Activated T-helper 17 cell treated with anti-CD3 and anti-CD28 coated beads, Interleukin-2, amount 50 U/mL, for 72 hours (primary cell): ENCODE measurements at places on chromosomes 11 and 22.

GRCh38 chr22:48084041-48084728 is 1321.7 kb downstream of the TBC1D22A start:
- no peak for ATAC-seq

DNA sequence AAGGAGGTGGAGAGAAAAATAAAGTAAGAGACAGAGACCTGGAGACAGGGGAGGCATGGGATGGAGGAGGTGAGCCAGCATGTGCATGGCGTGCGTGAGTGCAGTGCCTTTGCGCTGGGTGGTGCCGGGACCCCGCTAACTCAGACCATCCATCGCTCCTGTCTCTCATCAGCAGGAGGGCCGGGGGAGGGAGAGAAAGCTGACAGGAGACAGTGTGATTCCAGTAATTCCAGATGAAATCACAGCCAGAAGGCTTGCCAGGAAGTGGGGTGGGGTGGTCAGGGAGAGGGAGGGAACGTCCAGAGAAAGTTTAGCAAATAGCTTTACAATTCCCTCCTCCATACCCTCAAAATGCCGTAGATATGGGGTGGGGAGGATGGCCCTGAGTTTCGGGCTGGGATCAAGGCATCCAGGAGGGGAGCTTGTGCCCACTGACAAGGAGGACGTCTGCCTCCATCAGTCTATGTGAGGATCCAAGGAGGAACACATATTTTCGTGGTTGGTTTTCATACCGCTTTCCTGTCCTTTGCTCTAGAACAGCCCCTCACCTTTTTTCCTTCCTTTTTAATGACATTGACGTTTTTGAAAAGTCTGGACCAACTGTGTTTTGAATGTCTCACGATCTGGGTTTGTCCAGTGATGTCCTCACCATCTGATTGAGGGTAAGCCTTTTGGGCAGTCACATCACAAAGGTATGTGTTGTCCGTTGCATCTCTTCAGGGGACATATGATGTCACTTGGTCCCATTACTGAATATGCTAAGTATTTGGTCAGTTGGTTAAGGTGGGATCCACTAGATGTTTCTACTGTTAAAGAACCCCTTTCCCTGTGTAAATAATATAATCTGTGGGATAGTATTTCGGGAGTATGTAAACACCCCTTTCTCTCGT is 567.3 kb downstream of the MIAT start:
- ATAC-seq = no peak

GRCh38 chr11:1693327-1694063 is 3.5 kb upstream of the KRTAP5-6 start:
- ATAC-seq = peak; percentile 51

DNA sequence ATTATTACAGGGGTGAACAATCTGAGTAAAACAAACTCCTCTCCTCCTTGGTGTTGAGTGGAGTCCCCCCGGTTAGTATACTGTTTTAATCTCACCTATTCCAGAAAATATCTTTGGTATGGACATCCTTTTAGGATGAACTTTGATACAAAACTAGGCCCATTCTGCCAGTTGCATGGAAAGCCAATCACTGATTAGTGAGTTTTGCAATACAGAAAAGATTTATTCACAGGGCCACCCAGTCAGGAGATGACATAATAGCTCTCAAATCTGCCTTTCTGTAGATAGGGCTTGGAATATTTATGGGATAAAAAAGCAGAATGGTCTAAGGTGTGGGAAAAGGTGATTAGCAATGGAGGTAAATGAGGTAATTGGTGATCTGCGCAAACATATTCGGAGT is 30.3 kb upstream of the SLC22A25 start:
- no peak for ATAC-seq

DNA sequence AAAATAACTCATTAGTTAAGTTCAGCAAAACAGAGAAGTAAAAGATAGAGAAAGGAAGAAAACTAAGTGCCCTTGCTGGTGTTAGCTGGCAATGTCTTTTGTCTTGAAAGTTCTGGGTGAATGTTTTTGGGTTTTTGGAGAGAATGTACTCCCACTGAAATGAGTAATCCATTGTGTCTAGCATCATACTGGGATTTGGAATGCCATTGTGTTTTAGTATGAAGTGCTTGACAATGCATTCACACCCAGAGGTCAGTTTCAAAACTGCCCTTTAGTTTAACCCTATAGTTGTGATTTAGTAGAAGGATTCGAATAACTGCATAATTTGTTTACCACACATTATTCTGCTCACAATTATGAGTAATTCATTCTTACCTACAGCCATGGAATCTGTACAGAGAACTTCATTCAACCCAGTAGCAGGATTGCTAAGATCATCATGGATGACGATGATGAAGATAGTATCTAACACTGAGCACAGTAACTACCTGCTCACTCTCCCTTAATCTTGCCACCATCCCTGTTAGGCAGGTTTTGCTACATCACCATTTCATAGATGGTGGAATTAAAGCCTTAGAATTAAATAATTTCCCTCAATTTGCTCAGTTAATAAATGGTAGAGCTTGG is 33.9 kb downstream of the MAML2 start:
- ATAC-seq = peak; percentile 48

DNA sequence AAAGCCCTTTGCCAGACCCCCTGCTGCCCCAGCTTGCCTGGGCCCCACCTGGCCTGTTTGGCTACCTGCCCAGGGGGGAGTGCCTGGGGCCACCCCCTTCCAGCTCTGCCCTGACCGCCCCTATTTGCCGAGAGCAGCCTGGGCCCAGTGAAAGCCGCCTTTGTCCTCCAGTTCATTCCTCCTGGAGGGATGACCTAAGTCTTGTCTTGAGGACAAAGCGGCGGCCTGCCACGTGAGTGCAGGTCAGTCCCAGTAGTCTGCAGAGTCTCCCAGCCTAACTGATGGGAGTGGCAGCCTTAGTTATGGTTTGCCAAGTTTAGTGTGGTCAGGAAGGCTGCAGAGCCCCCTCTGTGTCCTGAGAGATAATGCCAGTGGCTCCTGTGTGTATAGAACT is 115.9 kb upstream of the CRYBB3 start:
- ATAC-seq = no peak

- no peak for ATAC-seq
Observed at GRCh38 chr22:46900549-46900948, 138.1 kb downstream of the TBC1D22A start.

- ATAC-seq = no peak
Observed at GRCh38 chr11:134714021-134714656, 302.1 kb upstream of the B3GAT1 start.

DNA sequence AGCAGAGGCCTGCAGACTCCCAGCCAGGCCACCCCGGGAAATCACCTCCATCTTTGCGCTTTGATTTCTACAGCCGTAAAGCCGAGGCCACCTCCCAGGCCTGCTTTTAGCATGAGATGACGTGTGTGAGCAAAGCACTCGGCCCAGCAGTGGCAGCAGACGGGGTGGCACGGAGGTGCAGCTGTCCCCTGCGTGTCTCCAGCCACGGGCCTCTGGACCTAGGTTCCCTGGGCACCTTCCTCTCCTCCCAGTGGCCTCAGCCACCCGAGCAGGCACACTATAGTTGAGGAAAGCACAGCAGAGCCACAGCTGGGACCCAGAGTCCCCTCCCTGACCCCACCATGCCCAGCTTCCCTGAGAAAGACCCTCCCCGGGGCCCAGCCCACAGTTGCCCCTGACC is 15.9 kb downstream of the GNAZ start:
- no peak for ATAC-seq

DNA sequence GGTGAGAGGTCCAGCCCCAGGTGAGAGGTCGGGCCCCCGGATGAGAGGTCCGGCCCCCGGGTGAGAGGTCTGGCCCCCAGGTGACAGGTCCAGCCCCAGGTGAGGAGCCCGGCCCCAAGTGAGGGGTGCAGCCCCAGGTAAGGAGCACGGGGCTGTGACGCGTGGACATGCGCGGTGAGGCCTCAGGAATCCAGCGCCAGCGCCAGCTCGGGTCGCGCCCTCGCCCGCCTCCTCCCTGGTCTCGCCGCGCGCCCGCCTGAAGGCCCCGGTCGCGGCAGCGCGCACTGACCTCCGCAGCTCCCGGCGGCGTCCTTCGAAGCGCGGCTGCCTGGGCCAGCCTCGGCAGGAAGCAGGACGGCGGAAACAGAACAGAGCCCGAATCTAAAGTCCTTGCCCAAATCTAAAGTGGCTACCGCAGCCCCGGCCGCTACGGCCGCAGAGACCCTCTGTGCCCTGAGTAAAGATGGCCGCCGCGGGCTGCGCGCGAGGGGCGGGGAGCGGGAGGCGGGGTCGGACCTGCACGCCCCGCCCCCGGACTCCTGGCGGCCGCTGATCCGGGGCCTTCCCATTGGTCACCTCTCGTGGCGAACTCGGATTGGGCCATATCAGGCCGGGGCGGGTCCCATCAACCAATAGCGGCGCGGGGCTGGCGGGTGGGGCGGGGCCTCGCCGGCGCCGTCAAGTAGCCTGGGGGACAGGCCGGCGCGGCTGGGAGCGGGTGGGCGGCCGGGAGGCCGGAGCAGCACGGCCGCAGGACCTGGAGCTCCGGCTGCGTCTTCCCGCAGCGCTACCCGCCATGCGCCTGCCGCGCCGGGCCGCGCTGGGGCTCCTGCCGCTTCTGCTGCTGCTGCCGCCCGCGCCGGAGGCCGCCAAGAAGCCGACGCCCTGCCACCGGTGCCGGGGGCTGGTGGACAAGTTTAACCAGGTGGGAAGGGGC is at the start of the genes ALG12 and CRELD2:
ALG12 (minus strand) TSS at position 465 of the 937 bp plus-strand sequence. CDS start 4,673 bp downstream, outside the sequence.
CRELD2 (plus strand) TSS at position 661 of the 937 bp plus-strand sequence; CDS start at position 797, 136 bp downstream.
- peak; percentile 98 for ATAC-seq

- ATAC-seq = peak; percentile 24
Observed at GRCh38 chr11:60924906-60925853, 920 bp downstream of the TMEM132A start.

GRCh38 chr11:35257281-35257680 is 118.3 kb downstream of the CD44 start:
- ATAC-seq = peak; percentile 90

- peak; percentile 43 for ATAC-seq
Observed at GRCh38 chr11:19241260-19242178, 774 bp upstream of the E2F8 start.

- no peak for ATAC-seq
Observed at GRCh38 chr22:19152942-19153883, 3.1 kb upstream of the GSC2 start.

GRCh38 chr11:111792955-111793500 is 26.8 kb upstream of the PPP2R1B start:
- ATAC-seq = no peak

- no peak for ATAC-seq
Observed at GRCh38 chr22:31870890-31871289, 73.4 kb upstream of the YWHAH start.

DNA sequence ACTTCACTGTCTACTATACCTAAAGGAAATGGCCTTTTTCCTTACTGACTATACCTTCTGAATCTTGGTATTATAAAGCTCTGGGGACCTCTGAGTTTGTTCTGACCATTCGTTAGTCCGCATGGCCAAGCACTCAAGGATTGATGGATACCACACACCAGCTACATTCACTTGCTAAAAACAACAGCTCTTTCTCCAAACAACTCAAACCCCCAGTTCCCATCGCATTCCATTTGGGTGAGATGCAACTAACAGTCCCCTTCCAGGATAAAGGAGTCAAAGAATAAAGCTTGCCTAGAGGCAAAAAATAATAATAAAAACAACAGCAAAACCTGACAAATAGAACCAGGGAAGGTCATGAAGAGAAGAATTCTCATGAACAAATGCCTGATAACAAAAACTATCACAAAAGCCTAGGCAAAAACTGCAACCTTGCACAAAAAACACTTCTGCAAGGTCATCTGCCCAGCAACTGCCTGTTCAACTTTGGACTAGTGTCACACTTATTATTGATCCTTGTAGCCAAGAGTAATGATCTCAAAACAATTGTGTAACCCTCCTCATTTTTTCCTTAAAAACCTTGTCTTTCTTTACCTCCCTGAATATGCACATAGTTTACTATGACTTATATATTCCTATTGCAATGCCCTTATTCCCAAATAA is 139.0 kb upstream of the GUCY1A2 start:
- no peak for ATAC-seq

DNA sequence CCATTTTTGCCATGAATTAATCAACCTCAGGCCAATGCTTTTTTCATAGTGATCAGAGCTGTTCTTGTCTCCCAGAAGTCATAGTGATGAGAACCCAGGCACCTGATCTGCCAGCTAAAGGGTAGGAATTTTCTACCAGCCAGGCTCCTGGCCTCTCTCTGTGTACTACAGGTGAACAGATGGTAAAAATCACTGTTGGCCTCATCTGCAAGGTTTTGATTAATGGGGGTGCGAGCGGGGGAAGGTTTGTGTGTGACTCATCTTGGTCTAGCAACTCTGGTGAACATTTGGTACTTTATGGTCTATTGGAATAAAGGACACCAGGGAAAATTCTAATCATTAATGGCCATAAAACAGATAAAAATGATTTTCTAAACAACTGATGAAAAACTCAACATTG is 14.4 kb upstream of the APOL4 start:
- ATAC-seq = no peak

GRCh38 chr22:43363315-43364168 is 20.4 kb upstream of the SCUBE1 start:
- no peak for ATAC-seq

- no peak for ATAC-seq
Observed at GRCh38 chr11:42043312-42043711, 583.9 kb upstream of the LRRC4C start.

DNA sequence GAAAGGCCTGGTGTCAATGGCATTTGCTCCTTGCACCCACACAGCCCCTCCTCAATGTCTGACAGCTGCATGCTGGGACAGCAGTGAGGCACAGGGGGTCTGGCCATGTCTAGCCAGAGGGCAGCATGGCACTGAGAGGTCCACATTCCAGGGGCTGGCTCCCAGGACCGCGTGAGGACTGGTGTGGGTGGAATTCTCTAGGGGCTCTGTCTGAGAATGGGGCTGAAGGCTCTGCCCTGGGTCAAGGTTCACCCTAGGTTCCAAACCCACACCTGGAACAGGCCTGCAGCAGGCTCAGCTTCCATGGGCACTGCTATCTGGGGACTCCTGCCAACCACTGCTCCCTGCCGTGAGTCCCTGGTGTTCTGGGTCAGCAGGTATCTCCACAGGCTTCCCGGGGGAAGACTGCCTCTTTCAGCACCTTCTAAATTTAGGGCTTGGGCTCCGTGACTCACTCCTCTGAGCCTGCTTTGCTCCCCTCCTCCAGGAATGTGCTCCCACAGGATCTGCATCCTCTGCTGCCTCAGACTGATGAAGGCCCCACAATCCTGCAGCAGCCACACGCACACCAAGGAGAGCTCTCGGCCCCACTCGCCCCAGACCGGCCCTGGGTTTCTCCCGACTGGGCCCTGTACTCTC is 4.2 kb downstream of the STARD10 start:
- no peak for ATAC-seq

- peak; percentile 80 for ATAC-seq
Observed at GRCh38 chr11:19232910-19233503, 7.7 kb downstream of the E2F8 start.

DNA sequence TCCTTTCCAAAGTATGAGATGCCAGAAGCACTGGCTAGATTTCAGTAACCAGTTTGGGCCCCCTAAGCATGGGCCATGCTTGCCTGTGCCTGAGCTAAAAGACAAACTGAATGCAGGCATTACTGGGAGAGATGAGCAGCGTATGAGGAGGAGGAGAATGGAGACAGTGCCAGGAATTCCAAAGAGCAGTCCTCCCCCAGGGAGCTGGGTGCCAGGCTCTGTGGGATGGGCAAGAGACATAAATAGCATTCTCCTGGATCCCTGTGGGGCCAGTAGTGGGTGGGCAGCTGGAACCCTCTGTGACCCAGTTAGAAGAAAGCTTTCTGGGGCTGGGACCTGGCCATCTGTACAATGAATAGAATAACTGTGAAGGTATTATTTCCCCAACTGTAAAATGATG is 235.6 kb downstream of the KCNA4 start:
- ATAC-seq = no peak
